ENCODE measurements at places on chromosomes 13 and 19. TPM values are rescaled to one million over a fixed set of nuclear protein-coding genes. Genes with fewer than 3 reads are reported as not detected.

- no peak for DNase-seq
These were observed 1198.5 kb downstream of the EFNB2 start for GRCh38 chr13:105336706-105337576.

GRCh38 chr13:27024074-27024461 is 147.5 kb downstream of the USP12 start:
- no peak for DNase-seq

GRCh38 chr19:6065685-6066374 is 44.5 kb downstream of the RFX2 start:
- peak; percentile 56 for DNase-seq

- DNase-seq: no peak
These were observed 325.9 kb downstream of the NDFIP2 start for GRCh38 chr13:79806821-79807220.

The RAB11B gene
- 108 TPM for total RNA-seq

The KLK2 gene
- total RNA-seq: not detected
